Suprapubic skin (tissue), 4 donors: ENCODE measurements at places on chromosomes 11 and 22.
A peak's percentile ranks its signal among the peaks of the same experiment; 100 is the strongest.

- H3K4me3 ChIP-seq, result no peak overlapping the region
- no peak overlapping the region for H3K27ac ChIP-seq
- DNase-seq, result no peak
- peaks cover 21% of the 10 kb centered on the region for H3K27me3 ChIP-seq
- peaks cover 4% of the 10 kb centered on the region for H3K4me1 ChIP-seq
Measured at GRCh38 chr11:64536396-64536941, 54.6 kb upstream of the SLC22A12 start.

DNA sequence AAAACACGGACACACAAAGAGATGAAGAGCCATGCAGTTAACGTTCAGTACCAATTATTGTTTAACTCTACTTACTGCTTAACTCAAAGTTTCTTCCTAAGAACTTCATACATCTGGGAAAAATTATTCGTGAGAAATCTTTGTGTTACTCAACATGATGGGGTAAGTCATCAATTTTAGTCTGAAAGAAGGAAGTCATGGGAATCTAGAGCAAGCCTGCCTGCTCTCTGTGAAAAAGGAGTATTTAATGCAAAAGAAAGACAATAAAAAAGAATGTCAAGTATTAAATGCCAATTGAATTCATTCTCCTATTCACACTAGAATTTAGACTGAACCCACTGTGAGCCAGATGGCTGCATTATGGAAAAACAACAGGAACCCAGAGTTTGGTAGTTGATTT lies 16.0 kb downstream of the TMEM123 start:
- no peak for DNase-seq
- H3K27me3 ChIP-seq, result no peaks in the 10 kb centered on the region
- H3K4me1 ChIP-seq, result peaks cover 6% of the 10 kb centered on the region
- no peak overlapping the region for H3K4me3 ChIP-seq

GRCh38 chr22:37752189-37753087 lies 55.3 kb upstream of the GCAT start:
- no peaks in the 10 kb centered on the region for H3K27me3 ChIP-seq
- H3K4me1 ChIP-seq, result peaks cover 77% of the 10 kb centered on the region
- peak overlapping the region; percentile 96 for H3K27ac ChIP-seq
- no peak overlapping the region for H3K4me3 ChIP-seq

DNA sequence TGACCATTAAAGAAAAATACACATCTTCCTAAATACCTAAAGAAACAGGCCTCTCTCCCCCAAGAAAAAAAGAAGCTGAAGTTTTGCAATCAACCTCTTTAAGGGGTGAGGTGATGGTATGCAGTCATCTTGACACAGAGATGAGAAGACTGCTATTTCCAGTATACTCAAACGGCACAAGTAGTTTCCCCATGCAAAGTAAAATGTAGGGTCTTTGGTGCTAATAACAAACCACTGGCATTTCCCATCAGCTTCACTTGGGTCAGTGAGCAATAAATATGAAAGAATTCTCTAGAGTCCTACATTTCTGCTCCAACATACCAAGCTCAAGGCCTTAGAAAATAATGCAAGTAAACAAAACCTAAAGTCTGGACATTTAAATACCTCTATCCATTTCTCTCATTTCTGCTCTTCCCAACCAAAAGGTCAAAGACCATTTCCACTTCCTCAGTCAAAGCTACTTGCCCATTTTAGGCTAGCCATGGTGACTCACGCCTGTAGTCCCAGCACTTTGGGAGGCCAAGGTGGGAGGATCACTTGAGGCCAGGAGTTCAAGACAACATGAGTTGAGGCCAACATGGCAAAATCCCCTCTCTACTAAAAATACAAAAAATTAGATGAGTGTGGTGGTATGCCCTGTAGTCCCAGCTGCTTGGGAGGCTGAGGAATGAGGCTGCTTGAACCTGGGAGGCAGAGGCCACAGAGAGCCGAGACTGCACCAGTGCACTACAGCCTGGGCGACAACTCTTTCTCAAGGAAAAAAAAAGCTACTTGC lies 39.5 kb upstream of the CHRNA10 start:
- H3K27me3 ChIP-seq, result no peaks in the 10 kb centered on the region
- no peak for DNase-seq
- no peak overlapping the region for H3K27ac ChIP-seq
- no peak overlapping the region for H3K4me3 ChIP-seq

GRCh38 chr11:128488471-128488870 lies 98.9 kb downstream of the ETS1 start:
- H3K4me1 ChIP-seq, result peaks cover 64% of the 10 kb centered on the region
- H3K36me3 ChIP-seq, result peaks cover 29% of the 10 kb centered on the region
- H3K27me3 ChIP-seq, result no peaks in the 10 kb centered on the region
- H3K27ac ChIP-seq, result peak overlapping the region; percentile 23
- no peak for DNase-seq

DNA sequence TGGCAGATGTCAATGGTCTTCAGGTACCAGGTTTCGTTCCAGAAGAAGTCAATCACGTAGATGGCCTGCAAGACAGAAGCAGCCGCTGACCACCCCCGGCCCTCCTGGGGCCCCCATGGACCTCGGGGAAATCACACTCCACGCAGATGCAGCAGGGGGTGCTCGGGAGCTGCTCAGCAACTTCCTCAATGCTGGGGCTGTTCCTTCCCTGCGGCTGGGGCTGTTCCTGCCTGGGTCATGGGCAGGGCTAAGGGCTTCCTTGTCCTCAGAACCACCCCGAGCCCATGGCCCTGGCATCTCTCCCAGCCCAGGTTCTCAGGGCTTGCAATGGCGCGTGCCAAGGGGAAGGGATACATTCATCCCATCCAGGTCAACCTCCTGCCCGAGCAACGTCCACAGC lies 10.3 kb downstream of the DHCR7 start:
- H3K36me3 ChIP-seq, result peaks cover 23% of the 10 kb centered on the region
- H3K27ac ChIP-seq, result no peak overlapping the region
- H3K4me1 ChIP-seq, result peaks cover 18% of the 10 kb centered on the region

DNA sequence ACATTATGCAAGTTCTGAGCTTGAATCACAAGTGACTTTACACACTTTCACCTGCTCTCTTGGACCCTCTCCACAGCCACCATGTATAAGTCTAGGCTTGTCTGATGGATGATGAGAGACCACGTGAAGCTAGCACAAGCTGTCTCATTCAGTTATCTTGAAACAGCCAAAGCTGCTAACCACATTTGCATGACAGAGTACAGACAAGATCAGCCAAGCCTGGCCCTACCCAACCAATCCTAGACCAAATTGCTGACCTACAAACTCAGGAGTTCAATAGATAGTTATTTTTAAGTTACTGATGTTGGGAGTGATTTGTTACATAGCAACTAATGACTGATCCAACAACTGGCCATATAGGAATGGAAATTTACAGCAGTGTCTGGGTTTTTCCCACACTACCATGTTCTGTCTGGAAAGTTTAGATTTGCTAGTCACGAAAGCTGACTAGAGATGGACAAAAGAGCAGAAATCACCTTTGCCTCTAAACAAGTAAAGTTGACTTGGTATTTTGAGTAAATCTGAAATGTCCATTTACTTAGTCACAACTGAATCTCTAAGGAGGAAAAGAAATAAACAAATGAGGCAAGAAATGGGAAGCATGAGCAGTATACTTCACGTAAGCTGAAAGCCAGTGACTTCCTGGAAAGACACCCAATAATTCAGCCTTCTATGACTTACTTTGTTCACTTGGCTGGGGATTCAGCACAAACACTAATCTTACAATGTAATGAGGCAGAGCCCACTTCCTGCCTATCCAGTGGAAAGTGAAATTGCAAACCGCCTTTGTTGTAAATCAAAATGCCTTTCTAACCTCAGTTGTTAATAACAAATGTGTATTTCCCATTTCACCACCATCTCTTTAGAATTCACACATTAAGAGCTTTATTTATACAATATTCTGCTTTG lies 101.7 kb downstream of the FAM181B start:
- H3K27ac ChIP-seq, result no peak overlapping the region
- no peaks in the 10 kb centered on the region for H3K36me3 ChIP-seq
- no peaks in the 10 kb centered on the region for H3K27me3 ChIP-seq
- no peak for DNase-seq
- no peaks in the 10 kb centered on the region for H3K4me1 ChIP-seq
- H3K4me3 ChIP-seq, result no peak overlapping the region

- DNase-seq, result no peak
- no peaks in the 10 kb centered on the region for H3K36me3 ChIP-seq
- H3K4me1 ChIP-seq, result peaks cover 2% of the 10 kb centered on the region
Measured at GRCh38 chr11:128343135-128343514, 244.2 kb downstream of the ETS1 start.

GRCh38 chr22:49929211-49929979 lies 11.0 kb downstream of the CRELD2 start:
- H3K36me3 ChIP-seq, result peaks cover 7% of the 10 kb centered on the region
- peaks cover 5% of the 10 kb centered on the region for H3K27me3 ChIP-seq
- H3K4me3 ChIP-seq, result peak overlapping the region; percentile 26
- H3K4me1 ChIP-seq, result peaks cover 56% of the 10 kb centered on the region
- DNase-seq, result no peak

GRCh38 chr11:62954478-62954877 lies 30.3 kb downstream of the SLC22A6 start:
- peaks cover 13% of the 10 kb centered on the region for H3K4me1 ChIP-seq
- no peaks in the 10 kb centered on the region for H3K27me3 ChIP-seq
- H3K27ac ChIP-seq, result no peak overlapping the region
- H3K36me3 ChIP-seq, result no peaks in the 10 kb centered on the region

DNA sequence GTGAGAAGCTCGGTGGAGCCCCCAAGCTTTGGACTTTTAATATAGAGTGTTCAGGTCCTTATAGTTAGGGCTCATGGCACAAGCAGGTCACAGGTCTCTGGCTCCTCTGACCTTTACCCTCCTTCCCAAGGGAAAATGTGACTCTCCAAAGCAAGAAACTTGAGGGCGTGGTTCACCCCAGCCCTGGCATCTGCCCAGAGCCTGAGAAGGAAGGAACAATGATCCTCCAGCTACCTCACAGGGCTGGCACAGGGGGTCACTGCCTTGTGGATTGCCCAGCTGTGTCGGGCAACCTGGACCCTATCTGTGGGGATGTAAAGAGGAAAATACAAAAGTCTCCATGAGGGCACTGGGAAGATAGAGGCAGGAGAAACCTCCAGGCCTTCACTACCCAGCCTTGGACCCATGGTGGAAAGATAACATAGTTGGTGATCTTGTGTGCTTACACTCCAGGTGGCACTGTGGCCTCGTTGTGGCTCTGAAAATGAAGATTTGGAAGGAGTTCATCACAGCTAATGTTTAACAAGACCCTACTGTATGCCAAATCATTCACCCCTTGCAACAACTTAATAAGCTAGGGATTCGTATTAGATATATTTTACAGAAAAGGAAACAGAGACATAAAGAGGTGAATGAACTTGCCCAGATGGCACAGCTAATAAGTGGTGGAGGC lies 3.8 kb upstream of the ZNF195 start:
- no peak overlapping the region for H3K4me3 ChIP-seq
- DNase-seq, result no peak
- H3K4me1 ChIP-seq, result peaks cover 19% of the 10 kb centered on the region
- no peaks in the 10 kb centered on the region for H3K27me3 ChIP-seq

GRCh38 chr11:1307998-1308742 lies 1.3 kb downstream of the TOLLIP start:
- H3K27ac ChIP-seq, result peak overlapping the region; percentile 98
- no peaks in the 10 kb centered on the region for H3K27me3 ChIP-seq
- H3K4me1 ChIP-seq, result peaks cover 63% of the 10 kb centered on the region
- DNase-seq, result no peak
- peaks cover 7% of the 10 kb centered on the region for H3K36me3 ChIP-seq
- H3K4me3 ChIP-seq, result peak overlapping the region; percentile 99

DNA sequence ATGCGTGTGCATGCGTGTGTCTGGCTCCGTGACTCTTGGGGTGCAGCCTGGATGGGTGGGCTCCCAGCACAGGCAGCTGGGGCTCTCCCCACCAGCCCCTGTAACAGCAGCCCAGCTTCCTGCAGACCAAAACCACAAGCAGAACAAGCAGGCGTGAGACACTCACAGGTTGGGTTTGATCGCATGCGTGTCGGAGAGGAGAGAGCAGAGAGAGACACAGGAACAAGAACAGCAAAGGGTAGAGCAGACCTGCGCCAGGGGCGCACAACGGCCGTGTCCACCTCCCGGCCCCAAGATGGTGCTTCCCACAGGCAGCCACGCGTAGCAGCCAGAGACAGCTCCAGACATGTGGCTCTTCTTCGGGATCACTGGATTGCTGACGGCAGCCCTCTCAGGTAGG lies at the start of gene CD6:
Gene CD6, plus strand, starts transcription at position 161 of the 400 bp plus-strand sequence. Its CDS starts 186 bp downstream, at position 347.
- H3K36me3 ChIP-seq, result no peaks in the 10 kb centered on the region
- no peak within 1 kb of the TSS for H3K27ac ChIP-seq
- no peaks in the 10 kb centered on the region for H3K27me3 ChIP-seq
- peaks cover 5% of the 10 kb centered on the region for H3K4me1 ChIP-seq
- peak within 1 kb of the TSS; percentile 16 for H3K4me3 ChIP-seq

DNA sequence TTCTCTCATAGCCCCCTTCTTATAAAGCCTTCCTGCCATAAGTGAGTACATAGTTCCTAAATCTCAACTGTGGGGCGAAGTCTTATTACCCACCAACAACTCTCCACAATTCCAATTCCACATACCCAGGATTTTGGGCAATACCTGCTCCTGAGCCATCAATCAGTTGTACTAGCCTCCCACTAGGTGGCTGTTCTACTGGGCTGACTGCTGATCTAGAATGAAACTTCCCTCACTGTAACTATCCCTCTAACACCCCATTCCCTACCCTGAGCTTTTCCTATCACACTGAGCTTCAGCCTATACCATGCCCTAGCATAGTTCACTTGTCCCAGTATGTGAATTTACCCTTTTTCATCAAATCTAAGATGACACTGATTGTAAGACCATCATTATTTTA lies 52.5 kb downstream of the RRAS2 start:
- no peak overlapping the region for H3K4me3 ChIP-seq
- DNase-seq, result no peak
- H3K27me3 ChIP-seq, result no peaks in the 10 kb centered on the region
- H3K36me3 ChIP-seq, result no peaks in the 10 kb centered on the region
- peaks cover 15% of the 10 kb centered on the region for H3K4me1 ChIP-seq

DNA sequence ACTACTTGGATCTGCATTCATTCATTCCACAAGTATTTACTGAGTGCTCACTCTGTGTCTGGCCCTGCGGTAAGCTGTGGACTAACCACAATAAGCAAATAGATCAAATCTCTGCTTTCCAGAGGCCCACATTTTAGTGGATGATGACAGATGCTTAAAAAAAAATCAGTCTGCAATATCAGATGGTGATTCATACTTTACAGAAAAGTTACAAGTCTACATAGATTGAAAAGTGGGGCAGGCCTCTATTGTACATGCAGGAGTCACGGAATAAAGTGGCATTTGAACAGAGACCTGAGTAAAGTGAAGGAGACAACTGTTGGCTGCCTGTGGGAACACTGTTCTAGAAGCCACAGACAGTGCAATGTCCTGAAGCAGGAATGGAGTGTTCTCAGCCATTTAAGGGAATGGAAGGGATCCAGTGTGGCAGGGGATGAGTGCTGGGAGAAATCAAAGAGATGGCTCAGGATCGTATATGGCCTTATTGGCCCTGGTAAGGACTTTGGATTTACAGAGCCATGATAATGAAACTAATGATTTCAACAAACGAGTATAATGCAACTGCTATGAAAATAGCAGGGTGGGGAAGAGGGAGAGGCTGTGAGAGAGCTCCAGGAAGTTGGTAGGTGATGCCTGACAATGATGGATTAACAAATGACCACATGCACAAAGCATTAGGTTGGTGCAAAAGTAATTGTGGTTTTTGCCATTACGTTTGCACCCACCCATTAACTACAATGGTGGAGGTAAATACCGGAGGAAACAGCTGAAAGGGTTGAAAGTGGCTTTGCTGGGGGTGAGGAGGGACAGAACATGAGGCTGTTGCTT lies 31.1 kb downstream of the TMEM45B start:
- H3K27ac ChIP-seq, result no peak overlapping the region
- no peaks in the 10 kb centered on the region for H3K27me3 ChIP-seq
- H3K4me3 ChIP-seq, result no peak overlapping the region
- H3K4me1 ChIP-seq, result no peaks in the 10 kb centered on the region

- no peak for DNase-seq
- H3K4me3 ChIP-seq, result no peak overlapping the region
- no peak overlapping the region for H3K27ac ChIP-seq
- no peaks in the 10 kb centered on the region for H3K36me3 ChIP-seq
Measured at GRCh38 chr11:27720277-27720830, 20.1 kb upstream of the BDNF start.
